ENCODE measurements at places on chromosomes 4 and X. TPM values are rescaled to one million over a fixed set of nuclear protein-coding genes. Genes with fewer than 3 reads are reported as not detected.

Gene RAI2
- 0.64 TPM for total RNA-seq

Gene CT45A8
- not detected for total RNA-seq

Gene AREG
- total RNA-seq: 0.46 TPM

Gene TLR10
- total RNA-seq: not detected

Gene PAGE4
- total RNA-seq: not detected

Gene SH2D1A
- 90.2 TPM for total RNA-seq

Gene RS1
- total RNA-seq: not detected

Gene TRIM2
- total RNA-seq: 0.29 TPM

Gene CLDN34
- not detected for total RNA-seq

Gene UCP1
- not detected for total RNA-seq

Gene UGT2A1
- not detected for total RNA-seq

Gene FAM133A
- total RNA-seq: not detected

Gene CNKSR2
- total RNA-seq: 4.1 TPM

Gene CBR4
- total RNA-seq: 17.1 TPM

Gene CHIC2
- 25.0 TPM for total RNA-seq

Gene TXLNG
- total RNA-seq: 22.4 TPM

Gene DGKK
- total RNA-seq: not detected

Gene SLC34A2
- not detected for total RNA-seq

Gene PCYT1B
- total RNA-seq: not detected

Gene TGIF2LX
- total RNA-seq: not detected

Gene RRAGB
- 7.8 TPM for total RNA-seq

Gene SMIM31
- not detected for total RNA-seq

Gene CDKL2
- 0.27 TPM for total RNA-seq

Gene FTHL17
- total RNA-seq: not detected

Gene S100P
- 1.0 TPM for total RNA-seq

Gene HDAC6
- total RNA-seq: 53.5 TPM

Gene ACOT9
- 33.9 TPM for total RNA-seq

Gene GSPT2
- 10.5 TPM for total RNA-seq

Gene CDK16
- total RNA-seq: 49.1 TPM

All from CD8-positive, alpha-beta memory T cell (primary cell).